ENCODE measurements at places on chromosomes 16 and 17.

DNA sequence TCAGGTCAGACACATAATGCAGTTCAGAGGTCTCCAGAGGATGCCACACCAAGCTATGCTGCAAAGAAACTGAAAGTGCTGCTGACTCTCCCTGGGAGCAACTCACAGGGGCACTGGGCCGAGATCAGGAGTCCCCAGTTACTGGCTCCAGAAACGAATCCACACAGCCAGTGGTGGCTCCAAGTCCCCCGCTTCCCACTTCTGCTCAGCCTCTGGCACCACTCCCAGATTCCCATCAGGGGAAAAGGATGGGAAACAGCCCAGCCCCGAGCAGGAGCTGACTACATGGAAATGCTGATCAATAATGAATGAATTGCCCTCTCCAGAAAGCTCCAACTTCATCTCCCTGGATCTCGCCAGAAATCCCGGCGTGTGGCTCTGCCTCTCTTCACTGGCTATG, 62.3 kb upstream of the CDH5 start:
- DNase-seq, result no peak

DNA sequence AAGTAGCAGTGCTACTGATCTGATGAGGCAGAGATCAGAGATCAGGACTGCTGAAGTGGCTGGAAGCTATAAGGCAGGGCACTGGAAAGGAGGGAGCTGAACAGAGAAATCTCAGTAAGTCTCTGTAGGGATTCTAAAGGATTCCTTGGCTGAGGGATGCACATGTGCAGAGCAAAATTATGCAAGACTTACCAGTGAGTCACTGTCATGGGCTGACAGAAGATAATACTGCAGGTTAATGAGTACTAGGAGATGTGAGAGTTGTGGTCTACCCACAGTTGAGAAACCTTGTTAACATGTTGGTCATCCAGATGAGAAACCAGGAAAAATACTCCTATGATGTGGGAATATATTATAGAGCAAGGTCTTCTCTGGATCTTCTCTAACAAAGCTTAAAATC, 378.1 kb downstream of the HAPSTR1 start:
- peak; percentile 40 for DNase-seq

GRCh38 chr16:63372815-63373214, 1336.6 kb upstream of the CDH8 start:
- DNase-seq, result no peak

- no peak for DNase-seq
Measured at GRCh38 chr16:70738083-70738977, 52.5 kb upstream of the MTSS2 start.

DNA sequence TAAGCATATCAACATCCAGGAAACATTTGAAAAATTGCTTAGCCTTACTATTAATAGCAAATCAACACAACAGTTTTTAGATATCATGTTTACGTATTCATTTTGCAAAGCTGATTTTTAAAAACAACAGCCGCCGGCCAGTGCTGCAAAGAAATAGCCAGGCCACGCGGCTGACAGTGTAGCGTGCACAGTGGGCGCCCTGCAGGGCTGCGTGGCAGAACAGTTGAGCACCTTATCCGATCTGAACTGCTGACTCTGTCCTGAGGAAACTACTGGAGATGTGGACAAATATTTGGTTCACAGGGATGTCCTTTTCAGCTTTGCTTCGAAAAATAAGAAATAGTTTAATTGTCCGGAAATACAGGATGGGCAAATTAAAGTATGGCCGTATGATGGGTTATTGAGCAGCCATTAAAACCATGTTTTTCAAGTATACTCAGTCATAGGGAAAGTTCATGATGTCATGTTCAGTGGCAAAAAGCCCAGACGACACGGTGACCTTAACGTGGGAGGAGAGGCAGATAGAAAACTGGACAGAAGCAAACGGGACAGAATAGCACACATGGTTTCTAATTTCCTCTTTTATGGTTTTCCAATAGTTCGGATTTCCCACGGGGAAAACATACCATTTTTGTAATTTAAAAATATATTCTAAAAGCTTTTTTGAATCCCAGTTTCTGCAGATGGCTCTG, 52.4 kb upstream of the ENDOV start:
- no peak for DNase-seq

- DNase-seq, result no peak
Measured at GRCh38 chr17:80942423-80943345, 49.0 kb upstream of the CHMP6 start.

GRCh38 chr17:78779850-78780249, 2.2 kb downstream of the CYTH1 start:
- DNase-seq, result no peak

DNA sequence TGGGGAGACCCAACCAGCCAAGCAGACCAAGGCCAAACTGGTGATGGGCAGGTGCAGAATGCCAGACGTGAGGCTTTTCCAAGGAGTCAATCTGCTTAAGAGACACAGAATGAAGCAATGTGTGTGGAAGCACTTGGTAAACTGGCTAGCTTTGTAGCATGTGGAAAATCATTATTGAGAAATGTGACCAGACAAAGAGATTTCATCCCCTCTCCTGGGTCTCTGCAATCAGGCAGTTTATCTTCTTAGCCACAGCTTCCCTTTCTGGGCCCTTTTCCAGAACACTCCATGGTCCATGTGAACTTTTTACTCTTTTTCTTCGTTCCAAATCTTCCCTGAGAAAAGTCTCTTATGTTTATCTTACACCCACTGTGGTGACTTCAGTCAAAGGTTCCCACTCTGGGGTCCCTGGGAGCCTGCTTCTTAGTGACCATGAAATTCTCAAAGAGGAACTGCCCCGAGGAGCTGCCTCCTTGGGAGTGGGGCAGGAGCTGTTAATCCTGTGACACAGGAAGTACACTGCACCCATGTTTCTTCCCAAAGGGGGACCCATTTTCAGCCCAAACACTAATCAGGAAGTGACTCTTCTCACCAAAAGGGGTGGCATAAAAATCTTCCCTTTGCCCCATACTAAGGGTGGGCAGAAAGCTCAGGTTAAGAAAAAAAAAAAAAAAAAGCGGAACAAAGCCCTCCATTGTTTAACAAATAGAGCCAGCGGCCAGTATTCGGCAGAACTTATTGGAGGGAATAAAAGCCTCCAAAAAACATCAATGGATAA, 346.2 kb upstream of the ASIC2 start:
- no peak for DNase-seq

- DNase-seq, result peak; percentile 43
Measured at GRCh38 chr17:6681671-6682070, 30.1 kb downstream of the C17orf100 start.

DNA sequence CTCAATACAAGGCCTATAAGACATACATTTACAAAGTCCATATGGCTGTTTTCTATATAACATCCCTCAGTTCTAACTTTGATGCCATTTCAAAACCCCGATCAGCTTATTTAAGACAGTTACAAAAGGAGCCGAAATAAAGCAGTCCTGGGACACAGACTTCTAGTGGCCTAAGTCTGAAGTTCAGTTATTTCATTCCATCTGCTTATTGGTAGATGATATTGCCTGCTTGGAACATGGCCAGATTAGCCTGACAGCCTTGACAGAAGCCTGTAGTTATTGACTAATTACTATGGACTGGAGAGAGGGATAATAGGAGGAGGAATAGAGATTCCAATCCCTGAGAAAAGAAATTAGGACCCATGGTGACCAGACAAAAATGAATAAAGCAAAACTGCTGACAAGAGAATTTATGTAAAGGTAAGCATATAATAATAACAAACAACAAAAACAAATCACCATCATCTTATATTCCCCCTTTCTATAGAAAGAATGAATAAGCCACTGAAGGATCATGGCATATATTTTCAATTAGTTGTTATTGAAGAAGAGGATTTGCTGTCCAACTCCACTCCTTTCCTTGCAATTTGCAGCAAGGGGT, 206.3 kb upstream of the TOM1L1 start:
- no peak for DNase-seq

GRCh38 chr17:45650561-45650960, 133.6 kb upstream of the CRHR1 start:
- DNase-seq, result no peak

GRCh38 chr17:977166-977565, 2.4 kb downstream of the NXN start:
- DNase-seq, result no peak

DNA sequence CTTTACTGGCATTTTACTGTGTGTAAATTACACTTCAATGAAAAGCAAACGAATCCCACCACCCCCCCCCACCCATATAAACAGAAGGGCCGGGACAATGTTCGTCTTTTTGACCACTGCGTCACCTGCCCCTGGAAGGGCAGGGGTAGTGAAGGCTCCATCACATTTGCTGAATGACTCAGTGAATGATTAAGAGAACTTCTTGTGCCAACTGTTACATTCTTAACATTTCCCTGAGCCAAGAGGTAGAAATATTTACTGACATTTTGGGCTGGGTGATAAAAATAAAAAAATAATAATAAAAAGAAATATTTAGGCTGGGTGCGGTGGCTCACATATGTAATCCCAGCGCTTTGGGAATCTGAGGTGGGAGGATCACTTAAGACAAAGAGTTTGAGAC, 24.1 kb downstream of the C16orf96 start:
- no peak for DNase-seq

DNA sequence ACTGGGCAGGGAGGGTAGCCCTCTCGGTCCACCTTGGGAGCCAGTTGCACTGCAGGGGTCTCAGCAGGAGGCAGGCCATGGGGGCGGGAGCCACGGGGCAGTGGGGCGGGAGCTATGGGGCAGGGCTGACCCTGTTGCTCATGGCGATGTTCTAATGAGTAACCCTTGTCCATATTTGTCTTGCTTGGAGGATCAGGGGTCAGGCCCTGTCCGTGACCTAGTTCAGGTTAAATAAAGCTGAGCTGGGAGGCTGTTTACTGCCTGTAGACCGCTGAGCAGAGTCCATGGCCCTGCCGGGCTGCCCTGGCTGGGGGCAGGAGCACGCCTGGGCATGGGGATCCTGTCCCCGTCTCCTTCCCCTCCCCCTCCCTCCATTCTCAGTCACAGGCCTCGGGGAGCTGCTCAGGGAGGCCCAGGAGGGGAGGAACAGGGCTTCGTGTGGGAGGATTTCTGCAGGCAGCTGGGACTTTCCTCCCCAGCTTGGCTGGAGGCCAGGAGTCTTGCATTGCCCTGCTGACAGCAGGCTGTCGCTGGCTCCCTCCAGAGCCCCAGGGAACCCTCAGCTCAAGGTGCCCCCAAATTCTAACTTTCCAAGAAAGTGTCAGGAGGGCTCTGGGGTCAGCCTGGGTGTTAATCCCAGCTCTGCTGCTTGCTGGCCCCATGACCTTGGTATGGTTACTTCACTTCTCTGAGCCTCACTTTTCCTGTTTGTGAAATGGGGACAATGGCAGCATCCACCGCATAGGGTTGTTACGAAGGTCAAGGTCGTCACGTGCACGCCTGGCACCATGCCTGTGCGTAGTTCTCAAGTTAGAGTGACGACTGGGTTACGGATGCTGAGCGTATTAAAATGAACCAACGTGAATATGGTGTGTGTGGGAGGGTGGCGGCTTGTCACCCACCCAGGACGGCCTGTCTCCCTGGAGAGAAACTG, 6.1 kb upstream of the SERPINF2 start:
- no peak for DNase-seq

GRCh38 chr16:8241408-8241807, 348.9 kb downstream of the TMEM114 start:
- DNase-seq, result no peak

DNA sequence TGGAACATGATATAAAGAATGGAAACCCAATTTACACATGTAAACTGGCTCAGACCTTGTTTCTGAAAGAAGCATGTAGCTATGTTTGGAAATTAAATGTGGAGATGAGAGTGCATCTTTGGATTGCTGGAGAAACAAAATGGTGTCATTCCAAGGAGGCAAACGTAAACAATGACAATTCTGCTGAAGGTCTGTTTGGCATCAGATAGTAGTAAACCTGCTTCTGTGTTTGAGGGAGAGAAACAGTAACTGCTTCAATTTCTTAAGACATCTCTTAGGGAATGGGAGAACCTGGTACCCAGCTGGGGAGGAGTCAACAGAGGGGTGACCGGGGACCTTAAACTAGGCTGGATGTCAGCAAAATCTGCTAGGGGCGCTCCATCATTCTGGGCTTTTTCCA, 23.5 kb downstream of the GPRC5B start:
- DNase-seq, result no peak

GRCh38 chr17:43905400-43905984, 1.8 kb downstream of the MPP2 start:
- no peak for DNase-seq

All from epithelial cell of prostate (primary cell).